ENCODE measurements at places on chromosomes 4 and X. TPM values are rescaled to one million over a fixed set of nuclear protein-coding genes. Genes with fewer than 3 reads are reported as not detected.

GRCh38 chr4:26162101-26162500 lies 158.7 kb upstream of the RBPJ start:
- DNase-seq: no peak

- peak; percentile 42 for DNase-seq
These were observed 17.8 kb downstream of the ZNF185 start for GRCh38 chrX:152915541-152916241.

PAGE2 gene
- total RNA-seq: not detected

MAGEC1 gene
- total RNA-seq: not detected

- DNase-seq: no peak
These were observed 140.6 kb downstream of the GPM6A start for GRCh38 chr4:175671491-175671934.

DNA sequence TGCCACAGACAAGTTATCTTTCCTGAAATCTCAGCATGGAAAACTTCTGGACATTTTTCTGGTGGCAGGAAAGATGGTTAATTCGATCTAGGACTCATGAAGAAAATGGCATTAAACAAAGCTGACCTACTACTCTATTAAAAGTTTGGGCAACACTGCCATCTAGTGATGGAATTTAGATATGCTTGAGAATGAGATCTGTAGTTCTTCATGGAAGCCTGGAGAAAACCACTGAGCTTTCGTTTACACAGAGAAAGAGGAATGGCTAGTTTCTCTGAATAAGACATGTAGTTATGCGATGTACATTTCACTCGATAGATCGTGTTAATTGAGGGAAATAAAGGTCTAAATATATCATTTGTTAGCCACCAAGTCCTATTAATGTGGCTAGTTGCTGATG lies 51.7 kb upstream of the CHRDL1 start:
- DNase-seq: no peak

DNA sequence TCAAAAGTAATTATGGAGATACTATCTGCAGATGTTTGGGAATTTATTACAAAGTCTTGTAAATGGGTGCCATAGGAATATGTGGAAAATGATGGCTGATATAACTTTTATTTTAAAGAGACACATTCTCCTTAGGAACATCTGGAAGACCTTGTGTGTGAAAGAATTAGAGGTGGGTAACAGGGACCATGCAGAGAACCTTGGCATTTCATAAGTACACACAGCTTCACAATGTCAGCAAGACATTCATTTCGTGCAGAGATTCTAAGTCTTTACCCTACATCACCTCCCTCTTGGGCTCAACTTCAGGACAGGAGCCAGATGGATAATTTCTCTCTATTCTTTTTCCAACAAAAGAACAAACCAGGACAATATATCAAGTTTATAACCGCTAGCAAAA lies 458.1 kb upstream of the INTU start:
- DNase-seq: no peak

- DNase-seq: no peak
These were observed 180.8 kb downstream of the FRMPD4 start for GRCh38 chrX:12319003-12319519.

- peak; percentile 87 for DNase-seq
These were observed 1.3 kb downstream of the AFF1 start for GRCh38 chr4:86935853-86936733.

DNA sequence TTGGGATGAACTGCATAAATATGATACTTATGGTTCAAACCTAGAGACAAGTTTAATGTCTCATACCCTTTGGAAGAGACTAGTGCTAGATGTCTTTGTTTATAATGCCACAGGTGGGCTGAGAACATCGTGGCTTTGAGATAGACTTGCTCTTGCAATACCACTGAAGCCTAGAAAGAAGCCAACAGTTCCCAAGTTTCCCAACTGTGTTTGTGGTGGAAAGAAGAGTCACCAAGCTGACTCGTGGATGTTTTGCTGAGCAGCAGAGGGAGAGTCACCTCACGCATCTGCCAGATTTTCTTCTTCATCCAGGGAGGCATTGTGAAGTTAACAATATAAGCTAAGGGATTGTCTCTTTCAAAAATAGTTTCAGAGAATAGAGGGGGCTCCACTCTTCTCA lies 1076.2 kb downstream of the C4orf33 start:
- DNase-seq: no peak

GUCY1A1 gene
- 50.3 TPM for total RNA-seq

- no peak for DNase-seq
These were observed 99.7 kb upstream of the CXorf66 start for GRCh38 chrX:140064993-140065392.

- no peak for DNase-seq
These were observed 1212.2 kb upstream of the TENM3 start for GRCh38 chr4:181030961-181031360.

MAGEE2 gene
- total RNA-seq: not detected

HERC6 gene
- 3.5 TPM for total RNA-seq

GRCh38 chr4:49032440-49033161 lies 46.5 kb downstream of the CWH43 start:
- no peak for DNase-seq

SMARCA1 gene
- total RNA-seq: 35.4 TPM

MAML3 gene
- total RNA-seq: 2.4 TPM

DNA sequence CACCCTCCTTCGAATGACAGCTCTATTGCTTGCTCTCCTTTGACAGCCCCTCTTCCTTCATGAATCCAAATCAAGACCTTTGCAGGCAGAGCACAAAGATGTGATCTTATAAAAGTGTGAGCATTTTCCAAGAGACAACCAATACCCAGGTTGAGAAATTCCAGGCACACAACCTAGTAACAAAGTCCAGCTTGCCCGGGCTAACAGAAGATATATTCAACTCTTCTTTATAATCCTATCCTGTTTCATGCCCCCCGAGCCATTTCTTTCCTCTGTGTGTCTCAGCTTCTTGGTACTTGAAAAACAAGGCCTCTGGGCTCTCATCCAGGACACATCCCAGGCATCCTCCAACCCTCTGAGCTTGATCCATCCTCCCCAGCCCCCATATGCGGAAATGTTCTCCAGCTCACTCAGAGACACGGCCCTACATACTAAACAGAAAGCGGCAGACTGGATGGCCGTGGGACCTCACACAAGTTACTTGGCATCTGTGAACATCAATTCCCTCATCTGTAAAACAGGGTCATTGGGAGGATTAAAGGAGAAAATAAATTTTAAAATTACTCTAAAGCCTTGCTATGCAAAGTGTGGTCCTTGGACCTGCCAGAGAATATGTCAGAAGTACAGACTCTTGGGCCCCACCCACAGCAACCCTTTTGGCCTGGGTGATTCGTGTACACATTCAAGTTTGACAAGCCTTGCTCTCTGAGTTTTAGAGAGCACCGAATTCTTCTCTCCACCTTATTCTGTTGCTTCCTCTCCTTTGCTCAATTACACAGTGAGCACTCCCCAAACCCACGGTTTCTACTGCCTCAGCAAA lies 627.0 kb downstream of the BCOR start:
- peak; percentile 62 for DNase-seq

DNA sequence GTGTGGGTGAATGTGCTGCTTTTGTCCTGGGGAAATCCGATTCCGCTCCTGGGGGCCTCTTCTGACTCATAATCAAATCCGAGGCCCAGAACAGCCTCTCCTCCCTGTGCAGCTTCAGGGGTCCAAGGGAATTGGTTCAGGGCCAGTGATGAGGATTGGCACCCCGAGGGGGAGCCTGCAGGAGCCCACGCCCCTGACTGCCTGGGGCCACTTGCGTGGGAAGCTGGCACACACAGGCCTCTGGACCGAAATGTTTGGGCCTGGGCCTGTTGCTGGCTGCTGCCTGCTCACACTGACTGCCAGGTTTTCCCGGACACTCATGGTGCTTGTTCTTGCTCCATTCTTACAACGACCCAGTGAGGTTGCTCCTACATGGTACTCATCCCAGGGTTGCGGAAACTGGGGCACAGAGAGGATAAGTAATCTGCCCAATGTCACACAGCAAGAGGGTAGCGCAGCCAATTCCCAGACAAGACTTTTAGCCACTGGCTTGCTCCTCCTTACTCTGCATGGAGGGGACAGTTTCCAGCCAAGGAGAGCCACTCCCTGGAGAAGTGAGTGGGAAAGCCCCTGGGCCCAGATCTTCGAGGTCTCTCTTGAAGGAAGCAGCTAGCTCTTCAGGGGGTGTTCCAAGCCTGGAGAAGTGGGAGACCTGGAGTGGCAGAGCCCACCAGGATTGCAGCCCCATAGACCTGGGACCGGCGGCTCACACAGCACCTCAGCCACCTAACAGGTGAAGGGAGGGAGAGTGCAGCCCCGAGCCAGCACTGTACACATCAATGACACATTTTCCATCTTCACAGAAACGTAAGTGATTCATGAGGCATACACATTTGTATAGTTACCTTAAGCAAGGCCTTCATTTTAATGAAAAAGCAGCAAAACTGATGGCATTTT lies 20.3 kb downstream of the CFAP99 start:
- DNase-seq: no peak

HPRT1 gene
- 20.4 TPM for total RNA-seq

SPATA4 gene
- 0.40 TPM for total RNA-seq

HSFX1 gene
- total RNA-seq: 2.4 TPM

GRCh38 chrX:134908356-134908755 lies 82.4 kb upstream of the SMIM10 start:
- DNase-seq: no peak

All from uterus (tissue), 4 donors.